Thymus (tissue), 14 donors: ENCODE measurements at places on chromosomes 11 and 22. TPM values are rescaled to one million over a fixed set of nuclear protein-coding genes. Genes with fewer than 3 reads are reported as not detected.

DNA sequence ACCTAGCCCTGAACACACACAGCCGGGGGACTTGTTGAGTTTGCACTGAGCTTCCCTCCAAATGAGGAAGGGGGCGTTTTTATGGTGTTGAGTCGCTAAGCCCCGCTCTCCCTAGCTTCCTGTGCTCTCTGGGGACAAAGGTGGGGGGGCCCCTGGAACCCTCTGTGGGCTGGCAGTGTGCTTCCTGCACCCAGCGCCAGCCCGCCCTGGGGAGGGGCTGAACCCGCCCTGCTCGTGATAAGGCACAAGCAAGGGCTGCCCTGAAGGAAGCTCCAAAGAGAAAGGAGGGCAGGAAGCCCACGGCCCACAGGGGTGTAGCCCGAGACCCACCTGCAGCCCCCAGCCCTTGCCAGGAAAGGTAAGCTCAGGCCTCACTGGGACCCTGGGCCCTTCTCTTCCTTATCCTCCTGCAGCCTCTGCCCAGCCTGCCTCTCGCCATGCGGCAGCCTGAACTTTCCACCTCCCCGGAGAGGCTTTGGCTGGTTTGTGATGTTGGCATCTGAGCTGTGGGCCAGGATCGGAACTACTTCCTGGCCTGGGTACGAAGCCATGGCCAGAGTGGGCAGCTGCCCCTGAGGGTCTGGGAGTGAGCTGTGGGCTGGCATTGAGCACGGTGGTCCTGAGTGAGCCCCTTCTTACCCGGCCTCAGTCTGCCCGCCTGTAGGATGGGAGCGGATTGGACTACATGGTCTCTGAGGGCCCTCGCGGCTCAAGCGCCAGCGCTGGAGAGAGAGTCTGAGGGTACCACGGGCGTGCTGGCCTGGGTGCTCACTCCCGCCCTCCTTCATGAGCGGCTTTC lies at the start of gene FERMT3:
Gene FERMT3 (plus strand): TSS at position 265 of the 799 bp plus-strand sequence. CDS start 644 bp downstream, outside the sequence.
- no peak for DNase-seq

DNA sequence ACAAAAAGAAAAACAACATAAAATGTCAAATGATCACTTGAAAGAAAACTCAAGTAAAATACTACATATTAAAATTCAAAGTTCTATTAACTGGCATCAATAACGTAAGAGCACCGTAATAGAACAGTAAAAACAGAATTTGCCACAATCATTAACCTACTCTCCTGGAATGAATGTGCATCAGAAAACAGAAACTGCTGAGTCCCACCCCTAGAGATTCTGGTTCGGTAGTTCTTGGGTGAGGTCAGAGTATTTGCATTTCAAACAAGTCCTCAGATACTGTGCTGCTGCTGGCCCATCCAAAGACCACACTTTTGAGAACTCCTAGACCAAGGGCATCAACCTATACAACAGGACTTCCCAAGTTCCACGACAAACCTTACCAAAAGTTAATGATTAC lies 23.5 kb downstream of the PITPNB start:
- DNase-seq = no peak

- no peak for DNase-seq
Observed at GRCh38 chr11:103662880-103663279, 373.6 kb upstream of the DDI1 start.

DNA sequence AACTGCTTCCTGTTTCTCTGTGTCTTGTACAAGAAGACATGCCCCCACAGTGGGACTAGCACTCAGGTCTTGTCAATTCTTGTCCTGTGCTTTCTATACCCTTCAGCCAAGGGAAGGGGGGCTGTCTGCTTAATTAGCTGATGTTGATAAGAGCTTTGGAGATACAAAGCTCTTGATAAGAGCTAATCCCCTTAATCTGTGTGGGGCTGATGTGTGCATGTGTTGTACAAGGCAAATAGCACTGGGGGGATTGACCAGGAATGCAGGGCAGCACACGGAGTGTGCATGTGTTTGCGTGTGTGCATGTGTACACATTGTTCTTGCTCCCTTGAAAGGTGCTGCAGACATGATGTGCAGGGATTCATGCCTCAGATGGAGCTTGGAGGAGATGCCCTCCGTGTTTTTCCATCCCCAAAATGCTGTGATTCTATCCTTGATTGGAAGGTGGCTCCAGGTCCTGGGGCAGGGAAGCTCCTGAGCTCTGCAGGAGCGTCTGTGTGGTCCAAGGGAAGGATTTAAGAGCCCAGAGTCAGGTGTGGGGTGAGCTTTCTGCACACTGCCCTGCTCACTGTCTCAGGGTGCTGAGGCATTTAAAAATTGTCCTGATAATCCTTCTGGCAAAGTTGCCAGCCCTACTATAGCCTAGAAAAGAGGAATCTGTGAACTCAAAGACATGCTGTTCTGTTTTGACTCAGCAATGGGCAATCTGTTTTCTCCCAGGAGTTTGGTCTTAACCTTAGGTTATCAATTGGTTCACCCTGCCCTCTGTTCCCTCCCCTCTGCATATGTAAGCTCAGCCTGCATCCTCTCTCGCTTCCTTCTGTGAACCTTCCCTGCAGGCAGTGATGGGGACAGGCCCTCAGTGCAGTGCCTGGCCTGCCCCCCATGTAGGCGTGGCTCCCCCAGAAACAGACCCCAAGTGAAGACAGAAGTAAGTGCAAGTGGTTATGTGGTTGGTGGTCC lies 102.0 kb downstream of the GRIK4 start:
- DNase-seq = no peak

DNA sequence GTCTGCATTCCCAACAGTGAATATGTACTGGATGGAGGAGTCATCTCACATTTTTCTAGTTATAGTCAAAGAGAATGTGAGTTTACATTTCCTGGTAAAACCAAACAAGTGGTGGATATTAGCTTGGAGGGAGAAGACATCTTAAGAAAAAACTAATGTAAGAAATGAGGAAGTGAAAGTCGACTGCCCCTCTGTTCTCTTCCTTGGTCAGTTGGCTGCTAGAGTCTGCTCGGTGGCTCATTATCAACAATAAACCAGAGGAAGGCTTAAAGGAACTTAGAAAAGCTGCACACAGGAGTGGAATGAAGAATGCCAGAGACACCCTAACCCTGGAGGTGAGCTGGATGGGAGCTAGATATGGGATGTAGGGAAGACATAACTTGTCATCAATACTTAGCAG lies 5.8 kb downstream of the SLC22A9 start:
- no peak for DNase-seq

- no peak for DNase-seq
Observed at GRCh38 chr11:59272771-59273372, 60.1 kb upstream of the MPEG1 start.

DNA sequence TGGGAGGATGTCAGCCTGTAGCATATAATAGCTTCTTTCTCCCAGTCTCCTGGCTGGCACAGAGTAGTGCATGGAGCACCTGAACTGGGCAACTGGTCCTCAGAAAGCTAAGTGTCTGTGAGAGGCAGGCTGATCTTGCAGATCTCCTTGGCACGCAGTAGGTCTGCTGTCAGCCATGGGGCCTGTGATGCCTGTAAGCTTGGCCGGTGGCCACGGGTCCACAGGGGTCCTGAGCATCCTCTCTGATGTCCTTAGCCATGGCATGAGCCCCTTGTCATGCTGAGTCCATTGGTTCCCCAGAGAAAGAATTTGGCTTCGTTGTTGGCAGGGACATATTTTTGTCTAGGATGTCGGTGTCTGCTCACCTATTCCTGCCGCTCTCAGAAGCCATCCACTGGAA lies 25.0 kb downstream of the AMPD3 start:
- no peak for DNase-seq

Gene OR6A2
- 0.05 TPM for total RNA-seq

DNA sequence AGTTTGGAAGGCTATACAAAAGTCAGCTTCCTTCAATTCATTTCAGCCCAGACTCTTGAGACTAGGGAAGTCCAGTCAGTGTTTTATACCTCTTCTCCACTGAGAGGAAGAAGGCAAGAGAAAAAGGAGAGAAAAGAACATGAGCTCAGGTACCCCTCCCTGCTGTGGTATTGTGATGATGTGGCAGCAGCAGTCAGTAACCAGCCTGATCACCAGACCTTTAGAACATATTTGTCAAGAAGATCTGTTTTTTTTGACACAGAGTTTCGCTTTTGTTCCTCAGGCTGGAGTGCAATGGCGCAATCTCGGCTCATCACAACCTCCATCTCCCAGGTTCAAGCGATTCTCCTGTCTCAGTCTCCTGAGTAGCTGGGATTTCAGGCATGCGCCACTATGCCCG lies 21.2 kb upstream of the RPS13 start:
- DNase-seq = no peak

DNA sequence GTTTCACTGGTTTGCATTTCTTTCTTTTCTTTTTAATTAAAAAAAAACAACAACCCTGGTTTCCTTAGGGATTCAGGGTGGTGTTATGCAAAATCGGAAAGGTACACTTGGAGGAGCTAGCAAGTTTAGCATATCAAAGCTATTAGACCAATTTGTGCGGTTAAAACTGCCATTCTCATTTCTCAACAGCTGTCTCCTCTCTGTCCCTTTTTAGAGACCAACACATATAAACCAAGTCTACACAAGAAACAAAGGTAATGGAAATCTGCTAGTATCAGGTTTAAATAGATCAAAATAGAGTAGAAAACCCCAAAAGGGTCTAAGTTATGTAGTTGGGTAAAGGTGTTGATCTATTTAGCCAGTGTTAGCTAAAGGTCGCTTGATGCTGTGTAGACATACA lies 1.7 kb upstream of the SESN3 start:
- no peak for DNase-seq

Gene NLRP14
- total RNA-seq = 0.94 TPM

Gene C11orf97
- not detected for total RNA-seq

Gene TMEM132A
- total RNA-seq = 4.6 TPM

Gene DDI1
- not detected for total RNA-seq

DNA sequence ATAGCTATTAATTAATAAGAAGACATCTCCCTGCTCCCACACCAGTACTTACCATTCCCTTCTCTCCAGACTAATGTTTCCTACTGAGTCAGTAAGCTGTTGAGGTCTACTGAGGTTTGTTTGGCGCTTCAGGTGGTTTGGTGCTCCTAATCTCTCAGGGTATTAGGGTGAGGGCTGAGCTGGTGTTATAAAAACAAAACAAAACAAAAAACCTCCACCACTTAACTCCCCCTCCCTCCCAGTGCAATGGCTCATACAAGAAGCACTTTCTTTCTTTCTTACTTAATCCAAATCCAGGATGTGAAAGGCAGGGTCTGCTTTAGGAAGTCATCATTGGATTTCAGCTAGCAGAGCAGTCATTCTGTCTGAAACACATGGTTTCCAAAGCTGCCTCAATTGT lies 15.3 kb downstream of the CSTPP1 start:
- no peak for DNase-seq

GRCh38 chr11:34855754-34856095 lies 60.5 kb downstream of the APIP start:
- no peak for DNase-seq

Gene OR52N5
- not detected for total RNA-seq

DNA sequence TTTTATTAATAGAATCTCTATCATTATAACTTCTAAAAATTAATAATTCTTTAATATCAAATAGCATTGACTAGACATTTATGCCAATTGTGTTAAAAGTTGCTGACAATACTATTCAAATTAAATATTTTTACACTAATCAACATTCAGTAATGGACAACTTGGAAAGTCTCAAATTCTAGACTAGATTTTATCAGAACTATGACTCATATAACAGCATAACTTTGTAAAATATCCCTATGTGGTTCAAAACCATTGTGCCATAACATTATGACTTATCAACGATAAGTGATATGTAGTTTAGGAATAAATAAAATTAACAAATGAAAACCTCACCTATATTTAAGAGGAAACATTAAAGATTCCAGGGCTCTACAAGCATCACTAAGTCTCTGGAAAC lies 291.8 kb downstream of the SBF2 start:
- no peak for DNase-seq

DNA sequence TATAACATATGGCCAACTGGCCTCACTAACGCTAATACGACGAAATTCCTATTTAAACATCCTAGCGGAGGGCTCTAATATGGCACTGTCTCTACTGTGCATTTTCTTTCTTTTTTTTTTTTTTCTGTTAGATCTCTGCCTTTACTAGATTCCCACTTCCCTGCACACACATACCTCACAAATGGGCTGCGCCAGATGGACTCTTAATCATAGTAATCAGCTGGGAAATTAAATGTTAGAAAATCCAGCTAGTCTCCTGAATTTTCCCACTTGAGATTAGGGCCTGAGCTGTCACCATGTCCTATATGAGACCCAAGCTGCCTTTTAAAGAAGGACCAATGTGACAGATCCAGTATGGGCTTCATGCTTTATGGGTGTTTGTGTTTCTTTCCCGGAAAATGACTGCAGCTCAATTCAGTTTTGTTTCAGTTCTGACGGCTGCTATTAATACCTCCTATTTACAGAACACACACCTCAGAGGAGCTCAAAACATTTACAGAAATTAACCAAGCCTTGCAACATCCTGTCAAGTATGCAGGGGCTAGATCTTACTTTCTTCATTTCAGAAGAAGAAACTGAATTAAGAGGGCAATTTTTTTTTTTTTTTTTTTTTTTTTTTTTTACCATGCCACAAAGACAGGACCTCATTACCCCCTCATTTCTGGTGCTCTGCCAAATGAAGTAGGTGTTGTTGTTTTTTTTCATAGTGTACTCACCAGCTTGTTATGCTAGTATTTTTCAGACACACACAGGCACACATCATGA lies 49.8 kb upstream of the BLID start:
- no peak for DNase-seq

- DNase-seq = no peak
Observed at GRCh38 chr11:35009944-35010342, 93.5 kb downstream of the PDHX start.

DNA sequence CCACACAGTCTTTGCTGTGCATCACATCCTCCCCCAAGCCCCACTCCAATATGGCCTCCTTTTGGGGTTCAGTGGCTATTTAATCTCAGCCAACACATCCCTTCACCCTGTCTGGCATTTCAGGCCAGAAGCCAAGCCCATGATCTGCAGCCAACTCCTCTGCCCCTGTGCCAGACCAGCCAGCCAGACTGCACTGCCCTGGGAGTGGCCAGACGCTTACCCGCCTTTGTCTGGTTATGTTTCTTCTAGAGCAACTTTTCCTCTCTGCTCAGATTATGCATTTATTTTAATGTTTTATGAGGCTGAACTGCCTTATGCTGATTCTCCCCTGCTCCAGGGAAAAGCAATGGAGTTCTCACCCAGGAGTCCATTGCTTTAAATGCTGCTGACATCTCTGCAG lies 206.7 kb upstream of the TBCEL start:
- DNase-seq = no peak

Gene NRXN2
- 0.85 TPM for total RNA-seq

GRCh38 chr11:66328031-66328301 lies 8.3 kb downstream of the RIN1 start:
- no peak for DNase-seq

- no peak for DNase-seq
Observed at GRCh38 chr11:78990261-78990660, 415.6 kb upstream of the NARS2 start.

Gene SNAP29
- 13.4 TPM for total RNA-seq

DNA sequence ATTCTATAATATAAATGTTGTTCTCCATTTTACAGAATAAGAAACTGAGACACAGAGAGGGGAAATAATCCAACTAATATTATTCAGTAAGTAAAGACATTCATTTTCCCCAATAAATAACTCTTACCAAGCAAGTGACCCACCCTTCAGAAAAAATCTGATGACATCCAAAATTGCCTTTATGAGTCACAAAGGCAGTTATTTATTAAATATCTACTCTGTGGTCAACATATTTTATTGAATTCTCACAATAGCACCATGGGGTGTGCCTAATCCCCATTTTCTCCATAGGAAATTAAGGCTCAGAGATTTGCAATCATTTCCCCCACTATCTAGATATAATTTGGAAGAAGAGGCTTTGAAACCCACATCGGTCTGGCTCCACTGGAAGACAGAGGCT lies 161.5 kb upstream of the ISX start:
- no peak for DNase-seq
